Activated CD4-positive, alpha-beta T cell treated with anti-CD3 and anti-CD28 coated beads, Interleukin-2, amount 50 U/mL, for 4 hours (primary cell): ENCODE measurements at places on chromosomes 5 and 9.

- DNase-seq = no peak
Measured at GRCh38 chr5:158623971-158624370, 475.7 kb downstream of the EBF1 start.

GRCh38 chr9:131969469-131969989 lies 110.1 kb downstream of the MED27 start:
- DNase-seq = no peak

DNA sequence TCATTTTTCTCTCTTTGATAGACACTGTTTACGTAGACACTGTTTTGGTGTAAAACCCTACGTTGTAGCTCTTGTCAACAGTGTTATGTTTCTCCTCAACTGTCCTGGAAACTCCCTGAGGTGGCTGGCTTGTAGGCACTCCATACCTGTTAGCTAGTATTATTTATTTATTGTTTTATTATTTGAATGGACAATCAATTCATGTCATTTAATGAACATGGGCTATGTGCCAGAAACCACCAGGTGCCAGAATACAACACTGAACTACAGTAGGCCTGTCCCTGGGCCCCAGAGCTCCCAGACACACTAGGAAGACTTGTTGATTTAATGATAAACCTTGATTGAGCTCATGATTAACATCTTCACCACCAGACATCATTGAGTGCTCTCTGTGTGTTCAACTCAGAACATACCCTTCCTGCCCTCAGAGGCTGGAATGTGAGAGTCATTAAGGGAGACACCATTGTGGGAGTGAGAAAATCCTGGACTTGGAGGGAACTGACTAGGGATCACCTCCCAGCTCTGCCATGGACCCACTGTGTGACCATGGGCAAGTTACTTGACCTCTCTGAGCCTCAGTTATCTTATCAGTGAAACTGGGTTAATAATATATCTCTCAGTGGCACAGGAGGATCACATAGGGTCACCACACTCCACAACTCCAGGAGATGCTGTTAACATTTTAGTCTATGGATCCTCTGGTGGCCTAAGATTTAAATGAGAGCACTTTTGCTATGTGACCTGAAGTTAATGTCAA lies 19.2 kb downstream of the IRF1 start:
- DNase-seq = no peak

- DNase-seq = no peak
Measured at GRCh38 chr5:158876263-158876942, 223.3 kb downstream of the EBF1 start.

DNA sequence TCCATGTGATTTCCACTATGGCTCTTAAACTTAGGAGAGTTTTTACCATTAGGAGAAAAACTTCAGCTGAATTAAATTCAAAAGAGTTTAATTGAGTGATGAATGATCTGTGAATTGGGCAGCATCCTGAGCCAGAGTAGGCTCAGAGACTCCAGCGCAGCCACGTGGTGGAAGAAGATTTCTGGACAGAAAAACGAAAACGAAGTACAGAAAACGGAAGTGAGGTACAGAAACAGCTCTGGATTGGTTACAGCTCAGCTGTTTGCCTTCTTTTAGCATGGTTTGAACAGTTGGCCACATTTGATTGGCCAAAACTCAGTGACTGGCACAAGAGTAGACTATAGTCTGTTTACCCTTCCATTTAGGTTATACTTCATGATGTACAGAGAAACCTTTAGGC lies 69.2 kb upstream of the PLPP1 start:
- no peak for DNase-seq
